ENCODE measurements at places on chromosomes 13 and 19. TPM values are rescaled to one million over a fixed set of nuclear protein-coding genes. Genes with fewer than 3 reads are reported as not detected.

The DLL3 gene
- not detected for total RNA-seq

The DCLK1 gene
- 2.6 TPM for total RNA-seq

The FGF22 gene
- total RNA-seq: not detected

The ZNF625 gene
- 2.9 TPM for total RNA-seq

The ZNF91 gene
- 43.3 TPM for total RNA-seq

The SIGLEC8 gene
- total RNA-seq: not detected

DNA sequence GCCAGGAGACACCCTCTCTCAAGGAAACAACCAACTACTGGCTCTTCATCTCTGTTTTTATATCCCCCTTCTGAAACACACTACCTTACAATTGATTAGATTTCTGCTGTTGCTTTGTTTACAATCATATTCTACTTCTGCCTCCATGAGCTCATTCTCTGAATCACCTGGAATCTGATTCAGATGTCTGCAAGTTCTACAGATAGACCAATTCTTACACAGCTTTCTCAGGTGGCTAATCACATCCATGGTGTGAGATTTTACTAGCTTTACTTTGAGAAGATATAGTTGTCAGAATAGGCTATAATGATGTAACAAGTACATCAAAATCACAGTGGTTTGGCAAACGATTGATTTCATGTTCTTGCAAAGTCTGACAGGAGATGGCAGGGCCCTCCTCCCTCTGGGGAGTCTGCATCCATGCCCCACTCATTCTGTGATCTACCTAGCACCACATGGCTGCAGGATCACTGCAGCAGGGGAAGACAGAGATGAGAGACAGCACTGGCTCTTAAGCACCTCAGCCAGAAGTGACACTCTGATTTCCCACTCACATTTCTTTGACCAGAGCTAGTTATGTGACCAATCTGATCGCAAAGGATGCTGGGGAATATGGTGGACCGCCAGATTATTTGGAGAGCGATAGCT lies 243.7 kb downstream of the FOXO1 start:
- DNase-seq: no peak

GRCh38 chr19:13220847-13221246 lies 70.6 kb downstream of the IER2 start:
- no peak for DNase-seq

GRCh38 chr13:50635504-50635903 lies 208.0 kb downstream of the DLEU7 start:
- DNase-seq: peak; percentile 13
